ENCODE measurements at places on chromosomes 7 and 10. TPM values are rescaled to one million over a fixed set of nuclear protein-coding genes. Genes with fewer than 3 reads are reported as not detected.

CNPY1 gene
- not detected for total RNA-seq

CDC14C gene
- under 0.01 TPM for total RNA-seq

FKBP9 gene
- total RNA-seq, result 146 TPM

CAV1 gene
- 1,496 TPM for total RNA-seq

PON1 gene
- not detected for total RNA-seq

MYO3A gene
- total RNA-seq, result not detected

GNAT3 gene
- not detected for total RNA-seq

RBP4 gene
- total RNA-seq, result not detected

POLR2J gene
- 20.8 TPM for total RNA-seq

PON3 gene
- not detected for total RNA-seq

FAM107B gene
- total RNA-seq, result 46.4 TPM

CCNJ gene
- total RNA-seq, result 10.0 TPM

SFTPA1 gene
- total RNA-seq, result not detected

CALCR gene
- not detected for total RNA-seq

PRSS2 gene
- not detected for total RNA-seq

CABCOCO1 gene
- total RNA-seq, result 0.18 TPM

BLNK gene
- not detected for total RNA-seq

FBXL13 gene
- 0.36 TPM for total RNA-seq

SPAM1 gene
- total RNA-seq, result not detected

CRYGN gene
- total RNA-seq, result not detected

GSTO2 gene
- 2.3 TPM for total RNA-seq

NUP205 gene
- 81.7 TPM for total RNA-seq

DYDC2 gene
- not detected for total RNA-seq

CHN2 gene
- total RNA-seq, result not detected

Measured in IMR-90 (cell line).